Spinal cord (tissue), 10 donors: ENCODE measurements at places on chromosomes 5 and 9. TPM values are rescaled to one million over a fixed set of nuclear protein-coding genes. Genes with fewer than 3 reads are reported as not detected.
A peak's percentile ranks its signal among the peaks of the same experiment; 100 is the strongest.

CTXN3 gene
- total RNA-seq = 21.4 TPM

SLC34A1 gene
- total RNA-seq = not detected

TAF1L gene
- 0.06 TPM for total RNA-seq

OR1Q1 gene
- not detected for total RNA-seq

WNT8A gene
- not detected for total RNA-seq

TMC1 gene
- 0.89 TPM for total RNA-seq

C9orf78 gene
- total RNA-seq = 41.8 TPM

LCN15 gene
- not detected for total RNA-seq

CCDC171 gene
- total RNA-seq = 28.3 TPM

TRAF1 gene
- 5.4 TPM for total RNA-seq

SLC4A9 gene
- 0.39 TPM for total RNA-seq

FKTN gene
- total RNA-seq = 24.2 TPM

NR2F1 gene
- 64.5 TPM for total RNA-seq

RGS7BP gene
- total RNA-seq = 5.4 TPM

DBH gene
- total RNA-seq = not detected

ZNF300 gene
- 23.2 TPM for total RNA-seq

DNA sequence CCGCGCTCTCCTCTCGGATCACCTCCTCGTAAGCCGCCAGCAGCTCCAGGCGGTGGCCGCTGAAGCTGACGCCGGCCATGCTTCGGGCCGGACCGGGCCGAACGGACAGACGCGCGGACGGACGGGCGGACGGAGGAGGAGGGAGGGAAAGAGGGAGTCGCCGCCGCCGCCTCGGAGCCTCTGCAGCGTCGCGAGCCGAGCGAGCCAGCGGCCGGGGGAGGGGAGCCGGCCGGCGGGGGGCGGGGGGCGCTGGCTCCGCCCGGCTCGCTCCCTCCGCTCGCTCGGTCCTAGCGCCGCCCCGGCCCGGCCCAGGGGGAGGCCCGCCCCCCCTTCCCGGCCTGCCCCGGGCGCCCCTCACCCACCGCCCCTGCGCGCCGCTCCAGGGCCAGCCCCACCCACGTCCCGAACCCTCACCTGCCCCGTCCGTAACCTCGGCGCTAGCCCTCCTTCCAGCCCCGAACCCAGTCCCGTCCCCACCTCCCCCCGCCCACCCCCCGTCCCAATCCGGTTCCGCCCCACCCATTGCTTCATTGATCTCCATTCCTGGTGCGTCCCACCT lies at the start of gene DBN1:
Gene DBN1, minus strand, starts transcription at position 192 of the 559 bp plus-strand sequence. Its CDS starts 113 bp downstream, at position 79.
- no peak for DNase-seq

GRCh38 chr5:118863345-118863744 lies 125.0 kb downstream of the DTWD2 start:
- DNase-seq = no peak

- no peak for DNase-seq
These were observed 13.2 kb downstream of the MTAP start for GRCh38 chr9:21815643-21816042.

DNA sequence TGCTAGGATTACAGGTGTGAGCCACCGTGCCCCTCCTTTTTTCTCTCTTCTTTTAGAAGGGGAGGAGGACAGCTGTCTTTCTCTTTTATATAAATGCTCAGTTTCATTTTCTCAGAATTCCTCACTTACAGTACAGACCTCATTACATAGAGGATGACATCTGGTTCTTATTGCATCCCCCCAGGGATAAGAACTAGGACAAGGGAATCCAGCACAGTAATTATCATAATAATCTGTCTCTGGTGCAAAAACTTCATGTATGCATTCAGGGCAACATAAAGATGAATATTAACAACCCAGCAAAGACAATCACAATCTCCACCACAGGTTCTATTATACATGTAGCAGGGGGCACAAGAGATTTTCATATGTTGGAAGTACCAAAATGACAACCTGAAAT lies 5.1 kb downstream of the SPZ1 start:
- no peak for DNase-seq

- DNase-seq = no peak
These were observed 3.6 kb upstream of the DOCK8 start for GRCh38 chr9:211036-211435.

GRCh38 chr5:16933337-16933736 lies 2.8 kb downstream of the MYO10 start:
- DNase-seq = no peak

DNA sequence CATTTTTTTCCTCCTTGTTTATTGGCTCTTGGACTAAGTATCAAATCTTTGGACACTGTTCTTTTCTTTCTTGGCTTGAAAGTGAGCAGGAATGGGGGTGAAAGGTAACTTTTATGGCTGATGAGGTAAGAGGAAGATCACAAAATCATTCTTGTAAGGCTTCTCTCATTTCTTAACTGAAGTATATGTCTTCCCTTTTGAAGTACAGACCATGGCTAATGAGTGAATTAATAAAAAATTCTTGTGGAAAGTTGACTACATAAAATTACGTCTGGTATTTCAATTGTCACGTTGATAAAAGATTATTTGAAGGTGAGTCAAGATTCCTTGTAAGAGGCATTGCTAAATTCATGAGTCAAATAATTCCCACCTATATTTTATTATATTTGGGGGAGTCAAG lies 25.1 kb downstream of the VCAN start:
- no peak for DNase-seq

- no peak for DNase-seq
These were observed 41.1 kb upstream of the PLEKHG4B start for GRCh38 chr5:50724-51499.

DNA sequence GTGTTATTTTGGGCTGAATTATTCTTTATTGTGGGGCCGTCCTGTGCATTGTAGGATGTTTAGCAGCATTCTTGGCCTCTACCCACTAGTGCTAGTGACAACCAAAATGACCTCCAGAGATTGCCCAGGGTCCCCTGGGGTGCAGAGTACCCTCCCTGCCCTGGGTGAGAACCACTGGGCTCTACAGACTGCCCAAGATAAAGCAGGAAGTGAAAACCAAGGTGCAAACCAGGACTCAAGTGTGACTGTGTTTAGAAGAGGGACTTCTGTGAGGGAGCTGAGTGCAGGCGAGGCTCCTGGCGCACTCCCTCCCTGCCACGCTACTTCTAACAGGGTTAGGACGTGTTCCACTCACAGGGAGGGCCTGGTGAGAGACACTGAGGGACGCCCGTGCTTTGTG lies 41.6 kb downstream of the USP20 start:
- DNase-seq = no peak

- DNase-seq = no peak
These were observed 116.6 kb upstream of the STARD4 start for GRCh38 chr5:111628901-111629300.

- DNase-seq = no peak
These were observed 319.4 kb downstream of the NDUFS4 start for GRCh38 chr5:53879708-53880323.

DNA sequence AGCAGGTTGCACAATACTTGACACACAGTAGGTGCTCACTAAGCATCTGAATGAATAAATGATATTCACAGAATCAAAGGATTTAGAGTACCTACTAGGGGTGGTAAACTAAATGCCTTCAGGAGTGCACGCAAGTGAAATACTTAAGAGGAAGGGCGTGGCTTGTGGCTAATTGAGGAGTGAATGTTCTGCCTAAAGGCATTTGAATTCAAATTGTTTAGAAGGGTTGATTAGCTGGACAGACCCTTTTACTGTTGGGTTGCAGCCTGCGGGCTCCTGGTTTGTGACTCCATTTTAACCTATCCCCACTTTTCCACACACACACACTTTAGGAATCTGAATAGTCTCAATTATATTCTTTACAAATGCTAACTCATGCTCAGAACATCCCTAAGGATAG lies 63.1 kb downstream of the PPP2R2B start:
- no peak for DNase-seq

DNA sequence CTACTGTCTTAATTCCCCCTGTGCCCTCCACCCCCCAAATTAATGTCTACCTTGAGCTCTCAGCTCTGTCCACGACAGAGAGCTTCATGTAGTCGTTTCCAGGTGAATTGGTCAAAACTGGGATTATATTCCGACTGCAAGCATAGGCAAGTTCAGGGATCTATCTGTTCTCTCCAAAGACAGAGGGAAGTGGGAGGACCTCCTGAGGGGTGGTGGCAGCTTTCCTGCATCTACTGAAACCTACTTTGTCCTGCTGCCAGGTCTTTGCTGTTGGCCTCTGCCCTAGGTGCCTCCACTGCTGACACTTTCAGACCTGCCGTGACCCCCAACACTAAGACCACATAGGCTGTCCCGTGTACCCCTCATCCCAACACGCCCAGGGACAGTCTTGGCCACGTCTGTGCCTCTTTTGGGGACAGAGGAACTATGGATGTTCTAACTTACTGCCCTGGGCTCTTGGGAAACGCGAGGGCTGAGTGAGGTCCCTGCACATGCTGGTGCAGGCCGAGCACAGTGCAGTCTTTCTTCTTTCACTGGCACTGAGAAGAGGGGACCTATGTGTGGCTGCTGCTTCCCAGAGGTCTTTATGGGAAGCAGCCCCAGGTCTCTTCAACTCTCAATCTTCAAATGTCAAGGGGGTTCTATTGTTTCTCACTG lies 125.6 kb downstream of the NTRK2 start:
- no peak for DNase-seq

DNA sequence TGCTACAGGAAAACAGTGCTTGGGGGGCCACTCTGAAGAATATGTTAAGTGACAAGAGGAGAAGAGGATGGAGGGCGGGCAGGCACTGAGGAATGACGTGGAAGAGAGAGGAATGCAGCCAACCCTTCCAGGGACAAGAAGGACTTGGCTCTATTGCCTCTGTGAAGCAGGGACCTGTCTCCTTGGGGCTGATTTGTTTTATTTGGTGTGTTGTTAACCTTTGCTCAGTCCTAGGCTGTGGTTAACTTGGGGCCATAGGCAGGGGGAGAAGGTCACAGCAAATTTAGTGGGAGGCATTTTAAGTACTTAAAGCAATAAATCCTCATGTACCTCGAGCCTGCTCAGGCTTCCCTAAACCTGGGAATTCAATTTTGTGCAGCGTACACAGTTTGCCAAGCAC lies 39.9 kb downstream of the KIF4B start:
- no peak for DNase-seq

- no peak for DNase-seq
These were observed 148.2 kb upstream of the FSTL4 start for GRCh38 chr5:133760532-133760931.

DNA sequence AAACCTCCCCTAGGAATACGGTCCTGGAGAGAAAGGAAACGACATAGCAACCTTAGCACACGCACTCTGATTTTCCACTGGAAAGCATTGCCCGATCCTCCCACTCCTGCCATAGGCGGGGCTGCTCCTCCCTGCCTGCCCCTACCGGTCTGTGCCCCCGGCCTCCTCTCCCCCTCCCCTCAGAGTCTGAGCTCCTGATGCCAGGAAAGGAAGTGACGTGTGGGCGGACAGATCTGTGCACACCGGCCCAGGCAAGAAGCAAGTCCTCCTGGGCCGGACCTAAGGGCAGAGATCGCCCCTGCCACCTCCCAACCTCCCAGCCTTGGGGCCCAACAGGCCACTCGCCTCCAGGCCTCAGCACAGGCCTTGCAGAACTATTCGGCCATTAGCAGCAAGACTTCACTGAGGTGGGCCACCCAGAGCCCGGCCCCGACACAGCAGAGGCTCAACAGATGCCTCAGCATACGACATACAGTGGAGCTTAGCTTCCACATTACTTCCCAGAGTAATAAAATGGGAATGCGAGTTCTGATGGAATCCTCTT lies 7.2 kb downstream of the NINJ1 start:
- DNase-seq = peak; percentile 27

DNA sequence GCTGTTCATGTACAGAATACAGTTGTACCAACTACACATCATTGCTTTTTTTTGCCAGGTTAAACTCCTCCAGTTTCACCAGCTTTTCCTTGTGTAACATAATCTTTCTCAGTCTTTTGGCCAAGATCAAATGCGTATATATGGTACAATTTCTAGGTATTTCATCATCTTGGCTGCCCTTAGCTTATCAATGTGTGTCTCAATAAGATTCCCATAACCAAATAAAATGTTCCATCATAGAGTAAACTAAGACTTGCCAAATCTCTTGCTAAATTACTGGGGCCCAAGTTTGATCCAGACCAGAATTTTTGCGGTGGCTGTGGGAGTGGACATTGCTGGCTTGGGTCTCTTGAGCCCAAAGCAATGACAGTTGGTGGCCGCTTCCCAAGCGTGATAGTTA lies 24.3 kb upstream of the ERBIN start:
- DNase-seq = no peak

GRCh38 chr5:119131530-119132304 lies 60.8 kb downstream of the DMXL1 start:
- DNase-seq = no peak

GRCh38 chr5:172583931-172584511 lies 57.0 kb upstream of the NEURL1B start:
- DNase-seq = no peak

DNA sequence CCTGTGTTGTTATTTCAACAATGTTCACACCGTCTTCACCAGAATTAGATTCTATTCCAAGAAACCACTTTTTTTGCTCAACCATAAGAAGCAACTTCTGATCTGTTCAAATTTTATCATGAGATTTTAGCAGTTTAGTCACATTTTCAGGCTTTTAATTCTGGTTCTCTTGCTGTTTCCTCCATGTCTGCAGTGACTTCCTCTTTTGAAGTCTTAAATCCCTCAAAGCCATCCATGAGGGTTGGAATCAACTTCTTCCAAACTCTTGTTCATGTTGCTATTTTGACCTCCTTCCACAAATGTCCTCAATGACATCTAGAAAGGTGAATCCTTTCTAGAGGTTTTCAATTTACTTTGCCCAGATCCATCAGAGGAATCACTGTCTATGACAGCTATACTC lies 25.7 kb upstream of the ENTREP1 start:
- DNase-seq = no peak

GRCh38 chr5:33531824-33532223 lies 91.1 kb downstream of the TARS1 start:
- no peak for DNase-seq

DNA sequence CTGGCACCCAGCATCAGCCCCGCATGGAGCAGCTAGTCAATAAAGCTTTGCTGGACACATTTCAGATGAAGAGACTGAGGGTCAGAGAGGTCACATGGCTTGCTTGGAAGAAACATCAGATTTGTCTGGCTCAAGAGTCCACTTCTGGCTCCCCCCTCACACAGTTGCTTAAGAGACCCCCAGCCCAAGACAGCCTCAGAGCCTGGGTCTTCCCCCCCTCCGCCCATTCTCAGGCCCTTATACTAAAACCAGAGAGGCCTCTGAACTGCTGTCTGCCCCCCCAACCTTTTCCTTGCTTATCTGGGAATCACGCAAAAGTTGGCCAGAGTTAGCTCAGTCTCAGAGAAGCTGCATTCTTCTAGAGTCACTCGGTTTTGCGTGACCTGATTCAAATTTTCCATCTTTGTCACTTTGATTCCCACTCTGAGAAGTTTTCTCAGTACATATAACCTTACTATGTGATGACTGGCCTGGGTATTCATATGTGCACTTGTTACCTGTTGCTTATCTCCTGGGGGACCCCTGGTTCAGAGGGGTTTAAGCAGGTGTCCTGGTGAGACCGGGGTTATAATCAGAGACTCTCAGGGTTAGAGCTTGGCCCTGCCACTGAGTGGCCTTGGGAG lies 145.4 kb upstream of the IER5L start:
- DNase-seq = no peak

GRCh38 chr9:103942651-103943050 lies 151.5 kb upstream of the SMC2 start:
- DNase-seq = no peak
